ENCODE measurements at places on chromosomes 4 and X.

DNA sequence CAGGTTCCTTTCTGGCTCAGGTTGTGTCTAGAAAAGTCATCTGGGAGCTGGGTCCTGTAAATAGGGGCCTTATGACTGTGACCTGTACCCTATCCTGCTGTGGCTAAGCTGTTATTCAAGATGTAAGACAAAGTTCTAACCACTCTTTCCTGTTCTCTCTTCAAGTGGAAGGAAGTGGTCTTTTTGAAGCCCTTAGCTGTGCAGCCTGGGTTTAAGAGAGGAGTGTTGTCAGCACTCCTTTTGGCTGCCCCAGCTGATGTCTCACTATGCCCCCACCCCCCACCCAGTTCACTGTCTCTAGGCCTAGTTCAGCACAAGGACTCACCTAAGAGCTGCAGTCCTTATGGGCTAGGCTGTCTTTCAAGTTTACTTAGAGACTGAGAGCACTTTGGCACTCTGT, 1069.5 kb downstream of the FAM133A start:
- DNase-seq: no peak

- no peak for DNase-seq
These were observed 124.2 kb downstream of the CAMK2D start for GRCh38 chr4:113637363-113637762.

GRCh38 chrX:130197464-130197863, 25.7 kb downstream of the RAB33A start:
- no peak for DNase-seq

DNA sequence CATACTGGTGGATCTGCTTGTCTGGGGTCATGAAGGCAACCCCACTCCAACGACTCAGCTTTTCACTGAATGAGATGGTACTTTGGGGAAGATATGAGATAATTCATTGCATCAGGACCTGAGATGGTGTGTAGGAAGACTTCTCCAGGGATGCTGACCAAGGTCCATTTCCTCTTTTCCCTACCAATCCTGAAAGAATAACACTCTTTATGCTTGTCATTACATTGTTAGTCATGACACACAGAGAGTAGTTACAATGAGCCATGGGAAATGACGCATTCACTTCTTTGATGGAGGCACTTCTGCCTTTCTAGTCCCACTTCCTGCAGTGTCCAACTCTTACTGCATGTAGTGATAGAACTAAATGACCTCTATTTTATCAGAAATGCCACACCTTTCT, 58.6 kb downstream of the AREG start:
- DNase-seq: no peak

- DNase-seq: no peak
These were observed 4.6 kb downstream of the TXK start for GRCh38 chr4:48129307-48130014.

- no peak for DNase-seq
These were observed 704 bp upstream of the SEPSECS start for GRCh38 chr4:25160714-25161592.

GRCh38 chrX:110175146-110175545, 142.7 kb downstream of the AMMECR1 start:
- DNase-seq: no peak

GRCh38 chr4:166991006-166991561, 243.2 kb downstream of the SPOCK3 start:
- DNase-seq: no peak

DNA sequence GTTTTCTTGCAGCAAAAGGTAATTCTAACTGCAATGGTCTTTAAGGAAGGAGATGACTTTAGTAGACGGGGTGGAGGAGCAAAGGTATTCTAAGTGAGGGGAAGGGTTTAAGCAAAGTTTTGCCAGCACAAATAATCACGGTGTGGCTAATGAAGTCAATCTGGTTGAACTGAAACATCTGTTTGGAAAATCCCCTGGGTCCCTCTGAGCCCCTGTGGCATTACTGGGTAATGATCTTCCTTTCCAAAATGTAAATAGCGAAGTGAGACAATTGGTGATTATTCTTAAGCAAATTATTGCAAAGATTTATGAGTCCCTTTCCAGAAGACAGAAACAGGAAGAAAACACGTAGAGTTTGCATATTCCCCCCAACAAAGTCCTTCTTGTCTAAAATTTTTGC, 47.2 kb downstream of the FGFBP1 start:
- DNase-seq: no peak

DNA sequence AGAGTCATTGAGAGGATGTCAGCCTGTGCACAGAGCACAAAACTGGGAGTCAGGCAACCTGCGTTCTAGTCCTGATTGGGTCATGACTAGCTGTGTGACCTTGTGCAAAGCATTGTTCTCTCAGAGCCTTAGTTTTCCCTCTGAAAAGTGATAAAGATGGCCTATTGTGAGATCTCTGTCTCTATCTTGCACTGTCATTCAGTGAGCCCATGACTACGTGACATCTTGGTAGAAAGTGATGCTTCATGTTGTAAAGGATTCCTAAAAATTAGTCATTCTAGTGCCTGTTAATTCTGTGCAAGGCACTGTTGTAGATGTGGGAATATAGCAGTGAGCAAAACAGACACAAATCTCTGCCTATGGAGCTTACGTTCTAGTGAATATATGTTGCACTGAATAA, 2.5 kb downstream of the PGRMC1 start:
- no peak for DNase-seq

- no peak for DNase-seq
These were observed 155.8 kb downstream of the KCNIP4 start for GRCh38 chr4:21792736-21793135.

DNA sequence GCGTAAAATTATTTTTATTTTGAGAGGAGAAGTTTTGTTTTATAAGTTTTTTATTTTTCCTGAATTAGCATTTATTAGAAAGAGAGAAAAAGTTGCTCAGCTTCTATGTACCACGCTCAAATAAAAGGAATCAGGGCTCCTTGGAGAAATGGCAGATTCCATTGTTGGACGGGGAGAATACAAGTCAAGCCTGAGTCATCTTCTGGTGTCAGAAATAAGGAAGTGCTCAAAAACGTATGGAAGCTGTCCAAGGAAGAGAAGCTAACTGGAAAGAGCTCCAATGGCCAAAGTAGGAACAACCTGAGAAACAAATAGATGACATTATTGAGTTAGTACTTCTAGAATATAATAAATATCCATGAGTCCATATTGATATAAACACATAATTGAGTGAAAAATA, 89.3 kb upstream of the NEIL3 start:
- DNase-seq: no peak

- no peak for DNase-seq
These were observed 97.5 kb downstream of the ANK2 start for GRCh38 chr4:113146876-113147358.

DNA sequence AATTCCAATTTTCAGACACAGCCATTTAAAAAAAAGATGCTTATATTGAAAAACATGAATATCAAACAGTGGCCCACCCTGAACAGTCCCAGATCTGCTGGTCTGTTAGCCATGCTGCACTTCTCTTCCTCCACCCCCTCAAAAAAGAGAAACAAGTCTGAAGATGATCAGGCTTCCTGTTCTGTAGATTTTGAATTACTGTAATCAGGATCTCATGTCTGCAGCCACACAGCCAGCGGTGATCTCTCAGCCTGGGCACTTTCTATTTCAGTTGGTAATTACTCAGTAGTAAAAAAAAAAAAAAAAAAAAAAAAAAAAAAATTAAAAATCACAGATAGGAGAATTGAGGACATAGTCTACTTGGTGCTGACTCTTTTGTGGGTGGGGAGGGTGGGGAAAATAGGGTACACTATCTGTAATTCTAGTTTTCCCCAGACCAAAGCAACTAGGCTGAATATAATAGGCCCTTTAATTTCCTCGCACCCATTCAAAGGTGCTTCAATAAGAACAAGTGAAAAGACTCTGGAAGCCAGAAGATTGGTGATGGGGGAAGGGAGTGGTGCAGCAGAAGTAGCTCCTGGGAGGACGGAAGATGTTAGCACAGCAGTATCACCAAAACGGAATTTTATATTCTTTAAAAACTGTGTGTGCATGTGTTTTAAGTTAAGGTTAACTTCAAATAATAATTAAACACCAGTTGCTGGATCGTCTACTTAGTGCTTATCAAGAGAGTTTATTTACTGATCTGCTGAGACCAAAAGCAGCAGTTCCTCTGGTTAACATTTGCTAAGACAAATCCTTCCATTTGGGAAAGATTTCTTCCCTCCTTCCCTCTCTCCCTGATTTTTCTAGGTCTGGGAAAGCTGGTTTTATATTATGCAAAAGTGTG, 47.0 kb downstream of the SPRY1 start:
- no peak for DNase-seq

DNA sequence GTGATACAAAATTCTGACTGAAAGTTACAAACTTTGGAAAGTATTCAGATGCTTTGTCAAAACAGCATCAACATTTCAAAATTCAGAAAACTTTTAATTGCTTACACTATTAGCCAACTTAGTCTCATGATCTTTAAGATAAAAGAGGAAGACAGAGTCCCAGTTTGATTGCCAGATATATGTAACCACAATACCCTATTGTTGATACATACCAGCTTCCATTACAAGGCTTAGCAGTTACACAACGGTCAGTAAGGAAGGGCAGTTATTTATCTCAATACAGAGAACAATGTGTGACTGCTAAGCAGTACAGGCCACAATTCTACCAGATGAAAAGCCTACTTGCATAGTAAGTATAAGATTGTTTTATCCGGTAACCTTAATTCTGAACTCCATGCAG, 138.4 kb downstream of the SPANXN3 start:
- DNase-seq: no peak

- DNase-seq: no peak
These were observed 16.8 kb downstream of the AFF2 start for GRCh38 chrX:148517176-148517575.

DNA sequence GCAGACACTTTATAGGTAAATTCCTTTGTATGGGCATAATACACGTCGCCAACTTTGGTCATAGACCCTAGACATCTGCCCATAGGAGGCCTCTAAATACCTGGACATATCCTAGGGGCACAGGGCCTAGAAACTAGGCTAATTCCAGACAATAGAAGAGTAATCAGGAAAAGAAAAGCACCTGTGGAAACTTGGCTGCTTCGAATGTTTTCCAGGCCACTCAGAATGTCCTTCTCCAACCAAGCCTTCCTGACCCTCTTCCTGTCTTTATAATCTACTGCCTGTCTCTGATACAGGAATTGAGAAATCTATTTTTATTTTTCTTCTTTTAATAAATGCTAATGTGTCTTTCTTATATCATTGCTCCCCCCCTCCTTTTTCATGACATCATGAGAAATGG, 493.1 kb downstream of the IL15 start:
- DNase-seq: no peak

- DNase-seq: no peak
These were observed 99.8 kb downstream of the ARSF start for GRCh38 chrX:3141031-3141430.

DNA sequence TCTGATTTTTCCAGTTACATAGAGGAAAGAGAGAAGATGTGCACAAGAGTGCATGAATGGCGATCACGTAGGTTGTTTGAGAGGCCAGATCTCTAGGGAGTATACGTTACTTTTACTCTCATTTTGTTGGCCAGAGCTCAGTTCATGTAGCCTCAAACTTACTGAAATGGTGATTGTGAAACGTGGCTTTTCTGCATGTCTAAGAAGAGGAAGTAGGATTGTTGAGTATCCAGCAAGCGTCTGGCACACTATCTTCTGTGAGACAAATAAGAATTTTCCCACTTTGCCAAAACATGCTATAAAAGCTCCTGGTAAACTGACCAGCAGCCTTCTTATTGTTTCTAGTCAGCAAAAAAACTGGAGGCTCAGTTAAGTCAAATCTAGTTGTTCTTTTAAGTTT, 264.5 kb upstream of the EMCN start:
- DNase-seq: no peak

- no peak for DNase-seq
These were observed 11.3 kb downstream of the PNCK start for GRCh38 chrX:153662266-153662665.

GRCh38 chr4:54484383-54484782, 173.4 kb upstream of the KIT start:
- no peak for DNase-seq

GRCh38 chrX:136856050-136856449, 24.5 kb downstream of the RBMX start:
- no peak for DNase-seq

DNA sequence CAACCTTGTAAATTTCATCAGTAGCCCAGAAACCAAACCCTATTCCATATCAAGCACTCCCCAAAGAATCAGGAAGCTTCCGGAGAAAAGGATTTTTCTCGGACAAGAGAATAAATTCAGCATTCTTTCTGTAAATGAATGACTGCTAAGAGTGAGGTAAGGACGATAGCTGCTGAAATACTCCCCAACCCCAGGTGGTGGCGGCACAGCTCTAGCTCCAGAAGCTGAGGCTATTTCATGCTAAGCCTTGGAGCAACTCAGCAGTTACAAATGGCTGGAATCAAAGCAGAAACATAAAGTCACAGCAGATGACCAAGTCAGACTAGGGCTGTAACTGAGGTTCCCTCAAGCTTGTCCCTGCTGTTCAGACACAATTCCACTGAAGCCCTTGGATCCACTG, 13.9 kb upstream of the PCDH19 start:
- no peak for DNase-seq

DNA sequence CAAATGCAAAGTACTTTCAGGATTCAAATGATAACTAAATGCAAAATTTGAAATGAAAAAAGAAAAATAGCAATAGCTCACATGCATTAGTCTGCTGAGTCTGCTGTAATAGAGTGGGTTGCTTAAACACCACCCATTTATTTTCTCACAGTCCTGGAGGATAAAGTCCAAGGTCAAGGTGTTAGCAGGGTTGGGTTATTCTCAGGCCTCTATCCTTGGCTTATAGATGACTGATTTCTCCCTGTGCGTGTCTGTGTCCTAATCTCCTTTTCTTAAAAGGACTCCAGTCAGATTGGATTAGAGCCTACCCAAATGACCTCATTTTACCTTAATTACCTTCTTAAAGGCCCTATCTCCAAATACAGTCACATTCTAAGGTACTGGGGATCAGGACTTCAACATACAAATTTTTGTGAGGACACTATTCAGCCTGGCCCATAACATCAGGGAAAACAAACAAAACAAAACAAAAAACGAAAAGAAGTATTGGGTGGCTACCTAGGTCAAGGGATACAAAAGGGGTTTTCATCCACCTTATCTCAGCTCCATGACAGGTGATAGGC, 6.3 kb upstream of the TBL1X start:
- no peak for DNase-seq

GRCh38 chr4:76898949-76899645, 1.2 kb upstream of the SOWAHB start:
- no peak for DNase-seq
